ENCODE measurements at places on chromosomes 1 and 21.

DNA sequence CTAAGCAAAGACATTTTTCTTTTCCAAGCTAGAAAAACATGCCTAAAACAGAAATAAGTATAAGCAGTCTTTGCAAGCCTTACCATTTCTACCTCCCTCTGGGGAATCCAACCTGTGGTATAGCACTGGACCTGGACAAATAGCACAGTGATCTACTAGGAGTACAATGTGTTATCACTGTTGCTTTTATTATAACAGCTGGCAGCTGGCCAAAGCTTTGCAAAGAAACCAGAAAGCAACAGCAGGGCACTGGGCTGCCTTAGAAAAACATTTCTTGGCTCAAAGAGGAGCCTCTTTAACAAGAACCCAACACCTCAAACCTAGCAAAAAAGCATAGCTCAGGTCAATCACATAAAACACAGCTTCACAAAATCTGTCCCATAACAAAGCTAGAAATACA is 294.5 kb upstream of the GREM2 start:
- DNase-seq = no peak

- DNase-seq = no peak
Measured at GRCh38 chr1:181493166-181493565, 9.8 kb downstream of the CACNA1E start.

GRCh38 chr1:93033029-93033428 is 46.1 kb upstream of the MTF2 start:
- no peak for DNase-seq

DNA sequence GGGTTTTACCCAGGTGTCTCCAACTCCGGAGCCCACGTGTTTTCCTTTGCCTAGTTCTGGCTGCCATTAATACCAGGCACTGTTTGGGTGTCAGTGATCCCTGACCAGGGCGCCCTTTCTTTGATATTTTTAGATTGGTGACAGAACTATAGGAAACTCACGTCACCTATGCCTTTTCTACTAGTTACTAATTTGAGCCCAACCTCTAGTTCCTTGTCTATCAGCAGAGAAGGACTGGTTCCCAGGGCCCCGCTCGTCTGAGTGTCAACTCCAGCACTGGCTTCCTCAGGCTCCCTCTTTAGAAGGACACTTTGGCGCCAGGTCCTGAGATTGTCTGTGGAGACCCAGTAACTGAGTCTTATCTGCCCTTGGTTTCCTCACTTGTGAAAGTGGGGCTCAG is 9.4 kb downstream of the MFN2 start:
- DNase-seq = no peak

- no peak for DNase-seq
Measured at GRCh38 chr1:48917901-48918603, 141.4 kb upstream of the BEND5 start.

DNA sequence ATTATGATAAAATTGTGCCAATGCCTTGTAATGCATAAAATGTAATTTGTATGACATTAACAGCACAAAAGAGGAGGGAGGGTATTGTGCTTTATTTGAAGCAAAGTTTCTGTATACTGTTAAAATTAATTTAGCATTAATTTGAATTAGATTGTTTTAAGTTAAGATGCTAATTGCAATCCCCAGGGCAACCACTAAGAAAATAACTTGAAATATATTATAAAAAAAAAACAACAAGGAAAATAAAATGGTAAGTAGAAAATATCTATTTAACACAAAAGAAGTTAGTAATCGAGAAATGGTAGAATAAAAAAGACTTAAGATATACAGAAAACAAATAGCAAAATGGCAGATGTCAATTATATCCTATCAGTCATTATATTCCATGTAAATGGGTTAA is 131.4 kb upstream of the KAZN start:
- no peak for DNase-seq

- no peak for DNase-seq
Measured at GRCh38 chr21:17527240-17527639, 14.4 kb downstream of the CXADR start.

GRCh38 chr1:210917560-210918169 is 216.3 kb downstream of the KCNH1 start:
- no peak for DNase-seq

DNA sequence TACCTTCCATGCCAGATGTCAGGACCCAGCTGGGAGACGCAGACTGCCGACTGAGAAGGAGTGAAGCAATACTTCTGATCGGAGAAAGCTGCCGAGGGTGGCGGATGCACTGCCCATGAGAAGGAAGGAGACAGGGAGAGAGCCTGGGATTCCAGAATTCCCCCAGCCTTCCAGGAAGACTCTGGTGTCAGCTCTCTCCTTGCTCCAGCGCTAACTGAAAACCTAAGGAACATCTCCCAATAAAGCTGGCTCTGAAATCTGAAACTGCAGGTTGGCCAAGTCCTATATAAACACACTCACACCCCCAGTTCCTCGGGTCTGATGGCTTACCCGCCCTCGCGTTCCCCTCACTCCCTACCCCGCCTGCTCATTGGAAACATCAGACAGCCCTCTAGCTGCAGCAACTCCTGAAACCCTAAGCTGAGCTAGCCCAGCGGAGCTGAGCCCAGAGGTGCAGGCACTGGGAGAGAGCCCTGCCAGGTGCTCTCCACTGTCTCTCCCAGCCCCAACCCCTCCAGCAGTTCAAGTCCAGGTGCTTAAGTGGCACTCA is 52.3 kb downstream of the PLEKHA6 start:
- no peak for DNase-seq

DNA sequence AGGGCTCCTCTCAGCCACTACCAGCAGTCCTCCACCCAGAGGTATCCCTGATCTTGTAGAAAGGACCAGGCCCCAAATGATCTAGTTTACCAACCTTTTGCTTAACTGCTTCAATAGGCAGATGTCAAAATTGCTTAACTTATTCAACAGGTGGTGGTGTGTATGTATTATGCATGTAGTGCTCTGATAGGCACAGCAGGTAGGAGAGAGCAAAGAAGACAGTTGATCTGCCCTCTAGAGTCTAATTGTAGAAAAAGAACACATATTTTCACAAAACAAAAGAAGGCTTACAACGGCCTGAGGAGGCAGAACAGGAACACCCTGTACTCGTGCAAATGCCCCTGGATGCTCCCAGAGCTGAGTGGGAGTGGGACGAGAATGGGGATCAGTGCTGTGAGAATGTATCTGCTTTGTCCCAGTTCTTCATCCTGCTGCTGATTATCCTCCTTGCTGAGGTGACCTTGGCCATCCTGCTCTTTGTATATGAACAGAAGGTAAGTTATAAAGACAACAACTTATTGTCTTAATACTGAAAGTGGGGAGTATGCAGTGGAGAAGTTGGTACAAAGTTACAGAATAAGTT is 21.1 kb downstream of the CD53 start:
- no peak for DNase-seq

GRCh38 chr1:243818978-243819377 is 31.1 kb downstream of the AKT3 start:
- DNase-seq = no peak

- DNase-seq = no peak
Measured at GRCh38 chr1:195394567-195394966, 1213.7 kb downstream of the KCNT2 start.

DNA sequence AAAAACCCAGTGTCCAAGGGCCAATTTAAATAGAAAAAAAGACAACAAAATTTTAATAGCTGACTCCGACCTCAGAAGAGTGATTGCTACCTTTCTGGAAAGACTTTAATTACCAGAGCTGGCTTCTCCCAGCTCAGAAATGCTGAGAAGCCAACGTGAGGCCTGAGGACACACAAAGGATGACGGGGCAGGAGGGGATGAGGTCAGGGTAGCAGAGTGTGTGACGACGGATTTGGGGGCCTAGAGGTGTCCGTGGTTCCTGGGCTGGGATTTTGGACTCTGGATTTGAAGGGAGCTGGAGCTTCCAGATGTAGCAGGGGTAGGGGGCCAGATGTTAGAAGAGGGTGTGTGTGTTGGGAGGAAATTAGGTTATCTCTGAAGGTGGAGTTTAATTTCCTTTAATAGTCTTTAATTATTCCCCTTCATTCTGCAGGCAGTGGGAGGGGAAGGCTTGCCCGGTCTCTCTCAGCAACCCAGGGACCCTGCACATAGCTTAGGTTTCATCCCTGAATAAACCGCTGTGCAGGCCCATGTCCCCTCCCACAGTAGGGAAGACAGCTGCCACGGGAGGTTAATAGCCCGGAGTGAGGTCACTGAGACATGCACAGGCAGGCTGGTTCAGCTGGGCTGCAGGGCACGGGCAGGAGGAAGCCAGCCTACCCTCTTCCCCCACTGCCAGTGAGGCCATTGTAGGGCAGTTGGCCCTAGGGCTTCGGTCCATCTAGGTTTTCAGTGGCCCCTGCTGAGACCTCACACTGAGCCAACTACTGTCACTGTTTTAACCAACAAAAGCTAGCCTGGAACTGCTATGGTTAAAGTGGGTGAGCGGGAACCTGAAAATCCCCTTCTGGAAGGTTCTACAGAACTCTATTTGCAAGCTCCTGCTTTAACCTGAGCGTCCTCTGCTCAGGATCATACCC is 3.8 kb upstream of the PADI3 start:
- no peak for DNase-seq

- no peak for DNase-seq
Measured at GRCh38 chr1:18693256-18694098, 62.8 kb downstream of the PAX7 start.

DNA sequence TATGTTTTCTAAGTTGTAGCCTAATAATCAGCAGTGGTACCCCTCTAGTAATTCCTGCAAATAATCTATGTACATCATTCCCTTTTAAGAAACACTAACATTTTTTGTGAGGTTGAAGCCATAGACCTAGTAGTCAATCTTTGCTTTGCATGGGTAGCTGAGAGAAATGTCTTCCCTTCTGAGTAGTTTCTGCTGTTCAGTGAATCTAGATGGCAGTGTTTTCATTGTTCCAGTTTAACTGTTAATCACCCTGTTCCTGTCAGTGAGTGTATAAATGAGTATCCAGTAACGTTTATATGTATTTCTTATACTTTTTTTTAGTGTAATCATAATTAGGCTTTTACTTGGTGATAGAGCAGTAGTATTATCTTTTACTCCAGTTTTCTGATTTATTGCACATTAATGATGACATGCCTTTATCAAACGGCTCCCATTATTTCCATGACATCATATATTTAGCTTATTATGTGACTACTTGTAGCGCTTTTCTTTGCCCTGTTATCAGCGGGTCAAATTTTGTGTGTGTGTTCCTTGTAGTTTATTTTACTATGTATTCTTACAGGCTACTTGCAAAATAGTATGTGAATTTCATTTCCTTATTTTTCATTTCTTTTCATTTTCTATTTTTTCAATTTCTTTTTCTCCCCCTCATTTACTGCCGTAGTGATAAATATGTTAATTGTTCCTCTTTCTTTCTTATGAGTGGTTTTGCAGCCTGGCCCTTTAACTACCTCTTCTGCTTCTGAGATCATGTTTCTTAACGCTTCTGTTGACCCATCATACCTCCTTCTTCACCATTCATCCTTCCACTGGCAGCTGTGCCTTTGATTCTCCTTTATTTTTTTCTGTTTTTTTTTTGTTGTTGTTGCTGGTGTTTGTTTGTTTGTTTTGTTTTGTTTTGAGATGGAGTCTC is 18.8 kb downstream of the CEP350 start:
- no peak for DNase-seq

- no peak for DNase-seq
Measured at GRCh38 chr21:40445349-40445921, 401.5 kb downstream of the DSCAM start.

DNA sequence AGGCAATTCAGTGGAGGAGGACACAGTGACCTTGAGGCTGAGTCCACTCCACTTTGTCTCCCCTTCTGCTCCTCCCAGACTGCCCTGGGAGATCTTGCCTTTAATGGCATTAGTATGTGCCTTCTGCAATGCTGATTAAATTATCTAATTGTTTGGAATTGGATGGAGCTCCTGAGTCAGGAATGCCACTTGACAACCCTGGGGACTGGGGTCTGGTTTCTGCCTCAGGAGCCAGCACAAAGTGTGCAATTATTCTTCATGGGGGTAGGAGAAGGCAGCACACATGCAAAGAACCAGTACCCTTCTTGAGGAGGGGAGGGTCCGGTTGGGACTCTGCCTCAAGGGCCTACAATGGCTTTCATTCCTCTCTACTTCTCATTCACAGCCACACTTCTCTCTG is 11.9 kb upstream of the PLXNA2 start:
- no peak for DNase-seq

DNA sequence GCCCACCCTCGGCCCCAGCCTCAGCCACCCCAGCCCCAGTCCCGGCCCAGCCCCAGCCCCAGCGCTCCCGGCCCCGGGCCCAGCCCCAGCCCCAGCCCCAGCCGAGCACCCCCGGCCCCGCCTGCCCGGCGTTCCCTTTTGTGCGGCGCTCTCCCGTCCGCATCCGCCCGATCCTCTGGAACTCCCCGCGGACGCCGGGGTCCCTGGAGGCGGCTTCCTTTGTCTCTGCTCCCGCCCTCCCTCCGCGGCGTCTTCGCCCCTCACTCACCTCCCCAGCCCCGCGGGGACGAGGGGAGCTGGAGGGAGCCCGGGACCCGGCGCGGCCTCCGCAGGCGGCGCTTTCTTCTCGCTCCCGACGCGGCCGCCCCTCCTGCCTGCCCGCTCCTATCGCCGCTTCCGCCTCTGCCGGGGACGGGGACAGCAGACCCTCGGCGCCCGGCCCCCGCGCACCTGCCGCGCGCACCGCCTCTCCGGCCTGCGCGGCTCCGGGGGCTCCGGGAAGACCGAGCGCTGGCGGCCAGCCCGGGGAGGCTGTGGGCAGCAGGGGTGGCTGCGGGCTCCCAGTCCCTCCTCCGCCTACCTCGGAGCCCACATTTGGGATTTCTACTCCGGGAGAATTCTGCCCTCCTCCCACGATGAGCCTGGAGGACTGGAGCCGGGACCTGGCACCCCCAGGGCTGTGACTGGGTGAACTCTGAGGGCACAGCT is 14.0 kb downstream of the AGRN start:
- no peak for DNase-seq

DNA sequence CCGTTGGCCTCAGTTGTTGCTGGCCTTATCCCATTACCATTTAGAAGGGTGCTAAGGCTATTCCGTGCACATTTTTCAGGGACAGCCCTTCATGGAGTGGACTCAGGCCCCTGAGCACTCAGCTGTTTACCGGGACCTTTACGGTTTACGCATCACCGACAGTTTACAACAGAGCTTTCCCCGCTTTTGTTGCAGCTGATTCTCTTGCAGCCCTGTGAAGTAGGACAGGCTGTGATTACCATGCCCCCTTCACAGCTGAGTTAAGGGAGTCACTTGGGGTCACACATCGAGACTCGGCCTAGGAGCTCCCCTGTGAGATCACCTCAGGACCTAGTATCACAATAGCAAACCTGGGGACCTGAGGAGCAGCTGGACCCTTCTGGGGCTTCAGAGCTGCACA is 41.9 kb downstream of the PTPRF start:
- no peak for DNase-seq

DNA sequence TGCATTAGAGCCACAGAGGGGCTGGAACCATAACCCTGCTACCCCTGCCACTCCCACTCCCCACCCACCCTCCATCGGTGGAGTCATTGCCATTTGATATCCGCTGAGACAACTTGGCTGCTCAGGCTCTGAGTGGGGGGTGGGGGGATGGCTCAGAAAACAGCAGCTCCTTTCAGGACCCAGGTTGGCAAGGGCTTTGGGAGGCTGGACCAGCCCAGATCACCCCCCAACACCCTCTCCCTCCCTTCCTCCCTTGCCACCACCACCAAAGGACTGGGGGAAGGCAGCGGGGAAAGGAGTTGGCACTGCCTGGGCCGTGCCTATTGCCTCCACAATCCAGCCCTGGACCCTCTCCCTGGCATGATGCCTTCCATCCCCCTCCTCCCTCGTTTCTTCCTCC is 1.7 kb downstream of the KCNJ10 start:
- no peak for DNase-seq
